Hindlimb muscle (tissue), 1 donor: ENCODE measurements at places on chromosomes 12 and 14. TPM values are rescaled to one million over a fixed set of nuclear protein-coding genes. Genes with fewer than 3 reads are reported as not detected.

Gene EIF2S3B
- 0.71 TPM for polyA plus RNA-seq

- DNase-seq, result peak; percentile 91
Observed at GRCh38 chr12:4700621-4701026, 19.6 kb upstream of the GALNT8 start.

- DNase-seq, result no peak
Observed at GRCh38 chr12:105420046-105420445, 89.6 kb downstream of the C12orf75 start.

GRCh38 chr14:55350461-55350860 lies 61.2 kb downstream of the ATG14 start:
- DNase-seq, result no peak

DNA sequence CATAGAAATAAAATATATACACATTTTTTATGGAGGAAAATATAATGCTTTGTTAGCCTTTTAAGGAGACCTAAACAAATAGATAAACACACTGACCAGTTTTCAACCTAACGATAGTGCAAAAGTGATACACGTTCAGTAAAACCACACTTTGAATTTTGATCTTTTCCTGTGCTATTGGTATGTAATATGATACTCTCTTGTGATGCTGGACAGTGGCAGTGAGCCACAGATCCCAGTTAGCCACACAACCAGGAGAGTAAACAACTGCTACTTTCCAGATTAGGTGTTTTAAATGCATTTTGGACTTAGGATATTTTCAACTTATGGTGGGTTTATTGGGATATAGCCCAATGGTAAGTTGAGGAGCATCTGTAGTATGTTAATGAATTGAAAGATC lies 243.1 kb downstream of the ERC1 start:
- no peak for DNase-seq

Gene ESRRB
- 2.7 TPM for polyA plus RNA-seq

DNA sequence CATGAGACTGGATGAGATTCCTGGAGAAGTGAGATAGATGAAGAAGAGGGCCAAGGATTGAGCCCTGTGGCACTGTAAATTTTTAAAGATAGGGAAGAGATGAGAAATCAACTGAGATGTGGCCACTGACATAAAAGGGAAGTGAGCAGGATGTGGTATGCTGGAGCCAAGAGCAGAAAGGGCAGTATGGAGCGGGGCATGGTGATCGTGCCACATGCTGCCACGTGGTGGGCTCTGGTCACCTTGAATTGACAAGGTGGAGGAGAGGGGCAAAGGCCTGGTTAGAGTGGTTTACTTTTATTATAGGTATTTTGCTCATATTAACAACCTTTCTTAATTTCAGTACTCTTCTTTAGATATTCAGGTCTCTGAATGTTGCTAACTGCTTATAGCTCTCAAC lies 257.9 kb downstream of the NEDD1 start:
- DNase-seq, result no peak

Gene CISTR
- polyA plus RNA-seq, result not detected

- DNase-seq, result peak; percentile 65
Observed at GRCh38 chr12:59403259-59403932, 192.4 kb upstream of the SLC16A7 start.

GRCh38 chr12:89538897-89539296 lies 13.1 kb upstream of the POC1B start:
- DNase-seq, result no peak

Gene CCDC197
- 0.32 TPM for polyA plus RNA-seq

DNA sequence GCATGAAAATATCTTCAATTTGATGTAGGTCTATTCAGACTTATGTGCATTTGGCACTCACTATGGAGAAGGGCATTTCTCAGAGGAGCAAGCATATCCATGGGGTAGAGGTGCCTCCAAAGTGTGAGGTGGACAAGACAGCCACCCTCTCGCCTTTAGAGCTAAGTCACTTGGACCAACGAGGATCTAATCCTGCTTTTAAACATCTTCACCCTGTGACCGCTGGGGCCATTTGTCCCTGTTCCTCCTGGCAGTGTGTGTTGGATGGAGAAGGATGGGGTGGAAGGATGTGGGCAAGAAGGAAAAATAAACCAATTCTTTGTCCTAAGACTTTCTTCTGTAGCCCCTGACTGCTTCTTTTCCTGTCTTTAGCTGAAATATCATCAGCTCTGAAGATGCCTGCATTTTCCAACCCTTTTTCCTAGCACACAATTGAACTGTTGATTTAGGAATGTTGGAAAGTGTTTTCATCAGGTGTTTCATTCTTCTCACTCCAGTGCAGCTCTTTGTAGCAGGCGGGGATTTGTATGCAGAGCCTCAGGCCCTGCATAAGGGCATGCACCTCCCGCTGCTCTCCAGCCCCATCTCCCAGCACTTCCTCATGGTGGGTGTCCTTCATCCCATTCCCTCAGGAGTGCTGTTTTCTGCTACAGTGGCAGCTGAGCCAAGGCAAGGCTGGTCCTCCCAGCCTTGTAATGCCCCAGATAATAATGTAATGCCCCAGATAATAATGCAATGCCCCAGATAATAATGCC lies 5.3 kb downstream of the FGF6 start:
- DNase-seq, result no peak

DNA sequence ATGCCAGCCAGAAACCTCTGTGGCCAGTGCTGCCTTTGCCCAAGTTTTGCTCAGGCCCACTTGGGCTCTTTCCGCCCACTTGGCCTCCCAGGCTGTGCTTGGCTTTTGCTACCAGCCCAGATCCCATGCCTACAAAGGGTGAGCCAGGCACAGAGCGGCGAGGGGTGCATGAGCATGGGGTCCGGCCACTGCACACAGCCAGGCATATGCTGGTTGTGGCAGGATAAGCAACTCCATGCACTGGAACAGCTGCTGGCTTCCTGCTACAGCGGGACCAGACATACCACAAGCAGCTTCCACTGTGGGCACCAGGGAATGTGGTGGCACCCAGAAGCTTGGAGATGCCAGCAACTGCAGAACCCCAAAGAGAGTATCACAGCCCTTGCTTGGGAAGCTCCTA lies 45.7 kb upstream of the PRPF39 start:
- DNase-seq, result no peak

- DNase-seq, result no peak
Observed at GRCh38 chr14:59374048-59374447, 91.1 kb downstream of the GPR135 start.

- DNase-seq, result no peak
Observed at GRCh38 chr14:26933431-26933830, 335.6 kb upstream of the NOVA1 start.

DNA sequence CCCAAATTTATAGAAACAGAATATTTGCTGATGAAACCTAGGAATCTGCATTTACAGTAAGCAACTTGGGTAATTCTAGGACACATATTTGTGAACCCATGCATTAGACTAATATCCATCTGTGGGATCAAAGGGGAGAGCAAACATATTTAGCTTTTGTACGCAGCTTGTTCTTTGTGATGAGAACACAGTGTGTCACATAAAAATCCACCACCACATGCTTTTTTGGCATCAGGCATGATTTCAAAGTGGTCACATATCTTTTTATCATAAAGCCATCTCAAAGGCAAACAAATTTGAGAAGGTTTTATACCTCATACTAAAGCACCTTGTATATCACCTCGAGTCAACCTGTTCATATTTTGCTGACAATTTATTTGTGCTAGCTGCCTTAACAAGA lies 15.7 kb downstream of the DNAL1 start:
- no peak for DNase-seq

GRCh38 chr12:76820888-76821482 lies 57.1 kb downstream of the ZDHHC17 start:
- DNase-seq, result no peak

- no peak for DNase-seq
Observed at GRCh38 chr14:79820866-79821535, 390.3 kb downstream of the DIO2 start.

DNA sequence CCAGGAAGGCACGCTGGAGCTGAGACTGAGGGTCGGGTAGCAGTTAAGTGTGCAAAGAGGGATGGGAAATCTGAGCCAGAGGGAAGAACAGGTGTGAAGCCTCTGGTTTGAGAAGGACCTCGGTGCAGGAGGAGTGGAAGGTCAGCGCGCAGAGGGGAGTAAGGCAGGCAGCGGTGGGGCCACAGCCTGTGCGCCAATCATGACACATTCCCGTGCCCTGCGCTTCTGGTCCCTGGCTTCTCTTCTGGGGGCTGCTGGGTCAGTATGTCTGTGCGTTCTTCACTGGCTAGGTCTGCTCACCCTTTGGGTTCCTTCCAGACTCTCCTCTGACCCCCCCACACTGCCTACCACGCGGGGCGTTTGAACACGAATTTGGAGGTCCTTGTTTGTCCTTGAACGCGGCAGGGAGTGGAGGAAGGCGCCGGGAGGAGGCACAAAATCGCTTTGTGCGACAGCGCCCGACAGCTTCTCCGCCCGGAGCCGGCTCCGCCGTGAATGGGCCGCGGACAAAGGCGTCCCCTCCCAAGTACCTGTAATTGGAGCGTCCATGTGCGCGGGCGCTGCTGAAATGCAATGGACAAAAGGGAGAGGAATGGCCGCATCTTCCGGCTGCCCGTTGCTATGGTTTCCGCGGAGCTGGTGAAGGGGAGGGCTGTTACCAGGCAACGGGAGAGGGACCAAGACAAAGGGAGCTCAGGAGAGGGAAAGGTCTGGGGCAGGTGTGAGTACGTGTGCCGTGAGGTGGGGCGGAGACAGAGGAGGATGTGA lies 207.2 kb upstream of the SRRM4 start:
- DNase-seq, result no peak
